ENCODE measurements at places on chromosomes 6 and 20.

DNA sequence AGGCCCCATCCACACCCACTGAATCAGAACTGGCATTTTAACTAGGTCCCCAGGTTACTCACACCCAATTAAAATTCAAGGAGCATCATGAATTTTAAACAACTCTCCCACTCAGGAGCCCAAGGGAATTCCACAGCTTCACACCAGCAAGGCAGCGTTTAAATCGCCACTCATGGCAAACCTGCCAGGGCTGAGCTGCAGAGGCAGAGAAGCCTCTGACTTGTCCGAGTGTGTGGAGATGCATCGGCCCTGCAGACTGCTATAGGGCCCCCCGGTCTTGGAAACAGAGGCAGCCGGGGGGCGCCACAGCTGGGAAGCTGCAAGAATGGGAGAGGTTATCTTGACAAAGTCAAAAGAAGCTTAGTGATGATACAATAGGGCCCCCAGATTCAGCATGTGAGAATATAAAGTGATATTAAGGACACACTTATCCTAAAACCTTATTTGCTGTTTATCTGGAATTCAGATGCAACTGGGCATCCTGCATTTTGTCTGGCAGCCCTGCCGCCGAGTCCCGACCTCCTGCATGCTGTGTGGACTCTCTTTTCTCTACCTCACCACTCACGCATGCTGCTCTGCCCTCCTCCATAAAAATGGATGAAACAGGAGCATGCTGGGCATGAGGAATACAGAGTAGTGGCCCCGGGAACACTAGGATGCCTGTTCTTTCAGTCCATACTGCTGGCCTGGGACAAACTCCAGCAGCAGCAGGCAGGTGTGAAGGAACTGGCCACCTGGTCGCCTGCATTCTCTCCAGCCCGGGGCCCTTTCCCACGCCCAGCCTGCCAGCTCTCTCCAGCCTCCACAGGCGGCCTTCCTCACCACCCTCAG lies 126.1 kb downstream of the PXDC1 start:
- H3K4me1 ChIP-seq = peaks cover 2% of the 10 kb centered on the region
- peaks cover 21% of the 10 kb centered on the region for H3K27me3 ChIP-seq
- no peak for DNase-seq
- H3K36me3 ChIP-seq = no peaks in the 10 kb centered on the region
- no peak overlapping the region for H3K27ac ChIP-seq

DNA sequence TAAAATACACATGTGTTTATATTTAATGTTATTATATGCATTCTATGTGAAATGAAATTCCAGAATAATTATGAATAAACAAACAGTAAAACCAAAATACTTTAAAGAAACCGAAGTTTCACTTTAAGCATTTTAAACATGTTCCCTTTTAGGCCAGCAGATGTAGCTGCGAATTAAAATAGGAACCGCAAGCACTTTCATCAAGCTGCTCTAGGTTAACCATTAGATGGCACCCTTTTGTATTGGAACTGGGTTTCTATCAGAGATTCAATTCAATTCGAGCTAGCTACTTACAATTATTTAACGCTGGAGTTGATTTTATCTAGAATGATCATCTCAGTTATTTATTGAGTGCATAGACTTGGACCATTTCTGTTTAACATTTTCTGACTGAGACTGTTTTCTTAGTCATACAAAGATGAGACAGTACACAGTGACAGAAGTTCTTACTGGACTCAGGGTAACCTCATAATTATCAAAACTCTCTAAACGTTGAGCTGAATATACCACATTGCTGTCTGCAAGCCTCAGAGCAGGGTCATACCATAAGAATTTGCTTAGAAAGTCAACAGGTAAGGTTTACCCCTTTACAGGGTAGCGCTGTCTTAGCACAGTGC lies 8.5 kb downstream of the TMEM242 start:
- H3K27ac ChIP-seq = no peak overlapping the region
- peaks cover 24% of the 10 kb centered on the region for H3K36me3 ChIP-seq
- peaks cover 9% of the 10 kb centered on the region for H3K4me1 ChIP-seq
- H3K27me3 ChIP-seq = no peaks in the 10 kb centered on the region
- no peak for DNase-seq
- H3K4me3 ChIP-seq = no peak overlapping the region

DNA sequence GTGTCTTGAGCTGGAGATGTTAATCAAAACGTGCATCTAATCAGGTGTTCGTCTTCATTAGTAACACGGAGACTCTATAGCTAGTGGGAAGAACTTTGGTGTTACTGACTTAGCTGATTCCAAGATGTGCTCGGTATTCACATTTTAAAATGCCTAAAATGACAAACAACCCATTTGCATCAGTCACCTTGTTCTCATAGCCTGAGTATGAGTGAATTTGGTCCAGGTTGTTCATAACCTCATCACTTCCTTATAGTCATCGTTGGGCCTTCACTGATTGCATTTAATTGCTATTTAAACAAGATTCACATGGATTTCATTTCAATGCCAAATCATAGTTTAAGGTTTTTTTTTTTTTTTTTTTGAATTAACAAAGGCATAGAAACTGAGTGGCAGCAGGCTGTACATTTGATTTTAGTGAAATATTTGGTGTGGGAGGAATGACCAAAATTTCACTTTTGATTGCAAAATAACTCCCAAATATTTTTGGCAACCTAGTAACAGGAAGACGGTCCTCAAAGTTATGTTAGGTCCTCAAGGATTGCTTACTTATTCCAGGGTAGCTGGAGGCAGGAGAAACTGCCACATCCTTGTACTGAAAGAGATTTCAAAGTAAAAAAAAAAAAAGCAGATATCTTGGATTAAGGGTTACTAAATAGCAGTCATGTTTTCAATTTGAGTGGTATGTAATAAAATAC lies 104.7 kb downstream of the JARID2 start:
- peaks cover 70% of the 10 kb centered on the region for H3K36me3 ChIP-seq
- H3K27ac ChIP-seq = no peak overlapping the region
- no peaks in the 10 kb centered on the region for H3K27me3 ChIP-seq
- H3K4me3 ChIP-seq = no peak overlapping the region
- DNase-seq = no peak

- no peak overlapping the region for H3K27ac ChIP-seq
- no peaks in the 10 kb centered on the region for H3K27me3 ChIP-seq
- H3K4me3 ChIP-seq = no peak overlapping the region
- no peak for DNase-seq
These were observed 454.5 kb upstream of the JAG1 start for GRCh38 chr20:11128220-11128718.

DNA sequence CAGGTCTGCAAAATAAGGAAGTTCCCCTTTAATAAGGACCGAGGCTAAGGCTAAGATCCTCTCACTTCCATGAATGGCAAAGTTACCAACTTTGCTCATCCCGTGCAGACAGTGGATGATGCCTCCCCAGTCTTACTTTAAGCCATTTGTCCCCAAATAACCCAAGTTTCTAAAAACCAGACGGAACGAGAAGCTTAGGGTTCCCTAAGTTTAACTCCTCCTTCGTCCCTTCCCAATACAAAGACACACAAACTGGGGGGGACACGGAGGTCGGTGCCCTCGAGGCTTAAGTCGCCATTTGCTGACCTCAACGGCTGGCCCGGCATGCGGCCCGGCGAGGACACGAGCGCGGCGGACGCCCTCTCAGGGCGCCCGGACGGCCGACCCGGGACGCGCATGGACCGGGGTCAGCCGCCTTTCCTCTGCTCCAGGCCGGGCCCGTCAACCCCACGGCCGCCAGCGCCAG lies 527 bp downstream of the FBXO30 start:
- peak overlapping the region; percentile 29 for H3K27ac ChIP-seq
- peaks cover 7% of the 10 kb centered on the region for H3K36me3 ChIP-seq
- no peaks in the 10 kb centered on the region for H3K27me3 ChIP-seq
- no peak for DNase-seq
- peak overlapping the region; percentile 85 for H3K4me3 ChIP-seq

DNA sequence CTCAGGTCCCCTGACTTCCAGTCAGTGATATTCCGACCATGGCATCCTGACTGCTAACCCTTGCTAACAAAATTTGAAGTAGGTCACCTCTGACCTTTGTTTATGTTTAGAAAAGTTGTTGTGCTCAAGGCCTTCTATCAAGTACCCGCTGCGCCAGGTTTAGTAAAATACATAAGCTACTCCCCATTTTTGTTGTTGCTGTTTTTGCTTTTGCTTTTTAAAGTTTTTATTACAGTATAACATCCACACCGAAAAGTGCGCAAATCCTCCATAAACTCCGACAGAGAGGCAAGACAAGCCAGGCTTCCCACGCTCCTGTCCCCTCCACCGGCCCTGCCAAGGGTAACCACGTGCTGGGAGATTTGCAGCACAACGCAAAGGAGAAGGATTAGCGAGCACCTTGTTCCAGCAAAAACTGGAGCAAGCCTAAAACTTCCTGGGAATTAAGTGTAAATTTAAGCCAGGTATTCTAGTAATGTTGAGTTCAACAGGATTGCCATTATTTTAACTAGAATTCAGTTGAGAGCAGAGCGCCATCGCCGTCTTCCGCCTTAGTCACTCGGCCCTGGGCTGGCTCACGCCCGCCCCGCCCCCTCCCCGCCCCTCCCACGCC lies 17.8 kb upstream of the HMGN4 start:
- H3K4me1 ChIP-seq = peaks cover 39% of the 10 kb centered on the region
- peaks cover 1% of the 10 kb centered on the region for H3K27me3 ChIP-seq
- DNase-seq = no peak
- H3K36me3 ChIP-seq = peaks cover 4% of the 10 kb centered on the region

GRCh38 chr6:13952101-13952500 lies 27.3 kb downstream of the RNF182 start:
- H3K36me3 ChIP-seq = no peaks in the 10 kb centered on the region
- no peak overlapping the region for H3K27ac ChIP-seq
- peaks cover 15% of the 10 kb centered on the region for H3K27me3 ChIP-seq
- no peak for DNase-seq

GRCh38 chr20:10090588-10091166 lies 55.9 kb downstream of the ANKEF1 start:
- H3K4me3 ChIP-seq = no peak overlapping the region
- no peak overlapping the region for H3K27ac ChIP-seq
- no peaks in the 10 kb centered on the region for H3K4me1 ChIP-seq
- no peaks in the 10 kb centered on the region for H3K36me3 ChIP-seq
- no peak for DNase-seq
- no peaks in the 10 kb centered on the region for H3K27me3 ChIP-seq

DNA sequence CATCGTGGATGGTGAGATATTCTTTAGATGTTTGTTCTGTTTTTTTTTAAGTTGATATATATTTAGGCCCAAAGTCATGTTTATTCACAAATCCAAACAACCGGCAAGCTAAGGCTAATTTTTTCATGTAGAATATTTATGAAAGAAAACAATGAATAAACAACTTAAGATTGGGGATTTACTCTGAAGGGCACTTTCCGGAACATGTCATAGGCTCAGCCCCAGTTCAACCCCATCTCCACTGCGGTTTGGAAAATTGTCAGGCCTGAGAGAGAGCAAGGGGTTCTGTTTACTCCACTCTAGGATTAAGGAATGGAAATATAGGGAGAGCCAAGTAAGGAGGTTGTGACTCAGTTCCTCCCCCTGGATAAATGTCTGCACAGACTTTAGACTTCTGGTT lies 18.3 kb downstream of the RPS6KA2 start:
- H3K4me1 ChIP-seq = no peaks in the 10 kb centered on the region
- no peaks in the 10 kb centered on the region for H3K36me3 ChIP-seq
- no peak for DNase-seq
- no peak overlapping the region for H3K4me3 ChIP-seq
- H3K27me3 ChIP-seq = no peaks in the 10 kb centered on the region

DNA sequence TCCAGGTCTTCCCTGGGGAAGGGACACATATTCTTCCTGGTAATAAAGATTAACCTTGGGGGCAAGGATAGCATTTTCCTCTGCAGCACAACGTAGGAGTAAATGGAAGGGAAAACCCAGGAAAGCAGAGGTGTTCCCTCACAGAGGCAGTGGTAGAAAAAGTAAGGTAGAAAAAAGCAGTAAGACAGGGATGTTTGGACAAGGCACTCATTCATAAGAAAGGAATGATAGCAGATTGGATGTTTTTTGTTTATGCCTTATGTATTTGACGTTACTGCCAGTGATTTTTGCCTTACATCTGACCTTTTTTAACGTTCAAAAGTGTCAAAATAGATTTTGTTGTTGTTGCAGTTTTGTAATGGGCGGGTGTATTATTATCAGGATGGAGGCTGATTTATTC lies 395.0 kb downstream of the CDKAL1 start:
- H3K27me3 ChIP-seq = no peaks in the 10 kb centered on the region
- DNase-seq = no peak
- no peak overlapping the region for H3K4me3 ChIP-seq

- H3K4me3 ChIP-seq = no peak overlapping the region
- no peaks in the 10 kb centered on the region for H3K27me3 ChIP-seq
- DNase-seq = no peak
- H3K4me1 ChIP-seq = no peaks in the 10 kb centered on the region
- no peaks in the 10 kb centered on the region for H3K36me3 ChIP-seq
These were observed 45.3 kb upstream of the COL21A1 start for GRCh38 chr6:56292505-56293181.

GRCh38 chr6:137363805-137364138 lies 130.4 kb downstream of the OLIG3 start:
- H3K4me3 ChIP-seq = no peak overlapping the region
- peak overlapping the region; percentile 34 for H3K27ac ChIP-seq
- H3K27me3 ChIP-seq = peaks cover 7% of the 10 kb centered on the region
- no peaks in the 10 kb centered on the region for H3K36me3 ChIP-seq
- peaks cover 18% of the 10 kb centered on the region for H3K4me1 ChIP-seq
- no peak for DNase-seq

GRCh38 chr6:148885925-148886845 lies 139.4 kb downstream of the UST start:
- DNase-seq = no peak
- H3K4me1 ChIP-seq = peaks cover 1% of the 10 kb centered on the region
- peaks cover 15% of the 10 kb centered on the region for H3K27me3 ChIP-seq
- H3K36me3 ChIP-seq = no peaks in the 10 kb centered on the region

- peak overlapping the region; percentile 100 for H3K27ac ChIP-seq
- H3K36me3 ChIP-seq = peaks cover 19% of the 10 kb centered on the region
- H3K4me1 ChIP-seq = peaks cover 8% of the 10 kb centered on the region
- peak overlapping the region; percentile 97 for H3K4me3 ChIP-seq
- peaks cover 3% of the 10 kb centered on the region for H3K27me3 ChIP-seq
These were observed 27.0 kb downstream of the TRIM27 start for GRCh38 chr6:28896505-28897368.

GRCh38 chr20:58712806-58713731 lies 20.5 kb downstream of the NPEPL1 start:
- H3K36me3 ChIP-seq = no peaks in the 10 kb centered on the region
- H3K27ac ChIP-seq = no peak overlapping the region
- no peak overlapping the region for H3K4me3 ChIP-seq
- H3K27me3 ChIP-seq = no peaks in the 10 kb centered on the region
- DNase-seq = peak; percentile 5

- no peaks in the 10 kb centered on the region for H3K36me3 ChIP-seq
- peaks cover 3% of the 10 kb centered on the region for H3K27me3 ChIP-seq
- H3K4me3 ChIP-seq = no peak overlapping the region
- H3K4me1 ChIP-seq = no peaks in the 10 kb centered on the region
- H3K27ac ChIP-seq = no peak overlapping the region
- DNase-seq = no peak
These were observed 110.6 kb upstream of the PTPRK start for GRCh38 chr6:128631031-128631430.

All from activated T-helper 2 cell treated with anti-CD3 and anti-CD28 coated beads, Interferon-gamma antibody, Interleukin-2, Interleukin-4, amounts not matched to agents 10 μg/mL and 5 μg/mL and 100 μg/mL, durations not matched to agents 14 hours and 24 hours and 36 hours (primary cell).